ENCODE measurements at places on chromosomes 13 and 19.

GRCh38 chr13:18996221-18996620 lies 185.4 kb downstream of the TUBA3C start:
- DNase-seq, result no peak

DNA sequence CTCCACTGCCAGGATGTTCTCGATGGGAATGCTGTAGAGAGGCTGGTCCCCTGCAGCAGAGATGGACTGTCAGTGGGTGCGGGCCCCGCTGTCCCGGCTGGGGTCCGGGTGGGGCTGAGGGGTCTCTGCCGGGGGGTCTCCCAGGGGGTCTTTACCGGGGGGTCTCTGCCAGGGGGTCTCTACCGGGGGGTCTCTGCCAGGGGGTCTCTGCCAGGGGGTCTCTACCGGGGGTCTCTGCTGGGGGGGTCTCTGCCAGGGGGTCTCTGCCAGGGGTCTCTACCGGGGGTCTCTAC lies 25.7 kb upstream of the C13orf46 start:
- DNase-seq, result no peak

GRCh38 chr19:283395-283794 lies 7.8 kb downstream of the PLPP2 start:
- no peak for DNase-seq

- no peak for DNase-seq
Measured at GRCh38 chr13:33869005-33869404, 51.1 kb downstream of the RFC3 start.

DNA sequence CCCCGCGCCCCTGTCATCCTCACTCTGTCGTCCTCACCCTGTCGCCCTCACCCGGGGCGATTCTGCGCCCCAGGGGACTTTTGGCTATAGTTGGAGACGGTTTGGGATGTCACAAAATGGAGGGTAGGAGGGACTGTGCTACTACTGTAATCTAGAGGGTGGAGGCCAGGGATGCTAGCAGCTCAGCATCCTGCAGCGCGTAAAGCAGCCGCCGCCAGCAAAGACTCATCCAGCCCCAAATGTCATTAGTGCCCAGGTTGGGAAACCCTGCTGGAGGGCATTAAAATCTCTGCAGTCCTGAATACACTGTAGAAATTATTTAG lies 362 bp downstream of the ZNF557 start:
- no peak for DNase-seq

- no peak for DNase-seq
Measured at GRCh38 chr13:32316501-32316900, 1.2 kb downstream of the BRCA2 start.

DNA sequence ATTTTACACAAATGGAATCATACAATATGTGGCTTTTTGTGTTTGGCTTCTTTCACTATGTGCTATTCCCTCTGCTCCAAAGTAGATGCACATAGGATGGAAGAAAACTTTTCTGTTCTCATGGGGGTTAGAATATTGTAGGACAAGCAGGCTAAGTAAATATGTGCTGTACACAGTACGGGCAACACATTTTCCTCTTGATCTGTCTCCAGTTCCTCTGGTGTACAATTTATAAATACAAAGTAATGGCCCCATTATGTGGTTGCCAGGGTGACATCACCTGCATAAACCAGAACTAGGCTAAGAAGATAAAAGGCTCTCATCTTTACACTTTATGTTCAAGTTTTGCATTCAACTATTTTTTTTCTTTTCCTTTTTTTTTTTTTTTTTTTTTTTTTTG lies 41.0 kb upstream of the SOX21 start:
- DNase-seq, result no peak

- DNase-seq, result no peak
Measured at GRCh38 chr19:34678085-34678412, 571 bp downstream of the ZNF302 start.

- no peak for DNase-seq
Measured at GRCh38 chr19:17467471-17468301, 2.6 kb upstream of the SLC27A1 start.

GRCh38 chr19:1243768-1244692 lies 2.5 kb downstream of the ATP5F1D start:
- peak; percentile 83 for DNase-seq

GRCh38 chr13:40682449-40683240 lies 16.2 kb upstream of the FOXO1 start:
- no peak for DNase-seq

GRCh38 chr13:36082806-36083205 lies 48.4 kb downstream of the DCLK1 start:
- DNase-seq, result no peak
